ENCODE measurements at places on chromosomes 4 and X. TPM values are rescaled to one million over a fixed set of nuclear protein-coding genes. Genes with fewer than 3 reads are reported as not detected.

The TEX13D gene
- total RNA-seq, result not detected

The APBB2 gene
- 40.9 TPM for total RNA-seq

The F9 gene
- total RNA-seq, result under 0.01 TPM

The DDX53 gene
- not detected for total RNA-seq
